ENCODE measurements at places on chromosomes 16 and 17.

DNA sequence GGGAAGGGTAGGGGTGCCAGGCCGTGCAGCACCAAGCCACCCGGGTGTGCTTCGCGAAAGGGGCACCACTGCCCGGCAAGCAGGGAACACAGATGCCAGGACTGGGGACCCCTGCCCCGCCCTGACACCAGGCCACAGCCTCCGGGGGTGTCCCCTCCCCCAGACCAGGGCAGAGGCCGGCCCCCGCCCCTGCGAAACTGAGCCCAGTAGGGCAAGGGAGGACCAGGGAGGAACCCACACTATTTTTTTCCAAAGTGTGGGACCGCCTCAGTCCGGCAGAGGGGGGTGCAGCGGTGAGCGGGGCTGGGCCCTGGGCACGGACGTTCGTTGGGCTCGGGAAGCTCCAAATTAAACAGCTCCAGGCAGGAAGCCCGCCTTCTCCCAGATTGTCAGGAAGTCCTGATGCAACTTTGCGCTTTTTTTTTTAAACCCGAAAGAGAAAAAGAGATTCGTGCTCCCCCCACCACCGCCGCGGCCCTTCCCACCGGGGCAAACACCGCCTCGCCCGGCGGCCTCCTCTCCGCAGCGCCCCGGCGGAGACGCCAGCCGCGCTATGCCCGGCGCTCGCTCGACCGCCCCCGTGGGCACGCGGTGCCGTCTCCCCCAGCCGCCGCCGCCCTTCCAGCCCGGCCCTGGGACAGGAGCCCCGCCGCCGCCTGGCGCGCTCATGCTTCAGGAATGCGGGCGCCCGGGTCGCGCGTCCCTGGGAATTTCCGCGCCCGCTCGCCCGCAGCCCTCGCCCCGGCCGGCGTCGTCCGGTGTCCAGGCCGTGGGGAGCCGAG, 755 bp downstream of the PIEZO1 start:
- DNase-seq: no peak

- no peak for DNase-seq
Observed at GRCh38 chr17:21113049-21113690, 13.6 kb upstream of the DHRS7B start.

- DNase-seq: peak; percentile 38
Observed at GRCh38 chr17:80071116-80071841, 30.1 kb upstream of the GAA start.

DNA sequence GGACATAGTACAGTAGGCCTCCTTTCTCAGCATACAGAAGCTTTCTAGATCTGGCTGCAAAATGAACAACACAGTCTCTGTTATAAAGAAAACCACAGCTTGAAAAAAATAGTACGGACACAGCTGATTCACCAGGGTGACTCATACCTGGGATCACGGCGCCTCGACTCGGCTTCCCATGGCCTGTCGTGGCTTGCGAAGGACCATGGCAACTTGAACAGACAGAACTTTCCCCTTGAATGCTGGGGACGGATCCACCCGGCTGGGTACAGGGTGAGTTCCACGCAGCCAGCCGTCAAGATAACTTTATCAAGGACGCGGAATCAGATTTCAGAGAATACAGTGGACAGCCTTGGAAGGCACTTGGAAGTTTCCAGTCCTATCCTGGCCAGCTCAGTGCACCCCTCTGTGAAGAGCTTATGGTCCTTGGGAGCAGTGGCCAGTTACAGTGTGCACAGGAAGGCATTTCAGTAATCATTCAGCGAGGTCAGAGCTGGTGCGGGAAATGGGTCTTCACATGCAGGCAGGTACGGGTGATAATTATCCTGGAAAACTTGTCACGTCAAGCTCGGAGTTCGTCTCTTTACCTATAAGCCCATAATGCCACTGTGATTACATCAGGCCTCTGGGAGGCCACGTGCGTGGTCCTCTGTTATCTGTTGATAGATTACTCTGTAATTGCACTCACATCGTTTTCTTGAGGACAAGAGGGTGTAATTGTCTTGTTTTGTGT, 57.9 kb upstream of the MAF start:
- no peak for DNase-seq

DNA sequence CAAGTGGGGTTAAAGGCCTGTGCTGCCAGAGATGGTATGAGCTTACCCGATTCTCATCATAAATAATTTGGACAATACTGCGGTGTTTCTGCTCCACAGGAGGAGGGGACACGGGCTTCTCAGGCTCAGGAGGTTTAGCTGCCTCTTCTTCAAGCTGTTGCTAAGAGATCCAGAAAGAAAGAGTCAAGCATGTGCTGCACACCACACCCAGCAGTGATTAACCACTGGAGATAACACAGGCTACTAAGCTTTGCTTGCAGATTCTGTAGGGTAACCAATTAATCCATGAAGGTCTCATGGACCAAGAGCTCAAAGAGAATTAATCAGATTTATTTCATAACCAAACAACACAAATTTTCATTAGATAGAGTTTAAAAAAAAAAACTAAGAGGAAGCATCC, 56.6 kb downstream of the NCOR1 start:
- no peak for DNase-seq

GRCh38 chr16:87369117-87369765, 14.3 kb downstream of the FBXO31 start:
- DNase-seq: no peak

- no peak for DNase-seq
Observed at GRCh38 chr16:58339452-58339981, 44.7 kb upstream of the PRSS54 start.

All from hypothalamus (tissue), 51 donors.